Cardiac muscle cell (in vitro differentiated cells and primary cell): ENCODE measurements at places on chromosomes 3 and 15.

GRCh38 chr3:54437271-54437670 lies 314.9 kb downstream of the CACNA2D3 start:
- DNase-seq, result no peak

DNA sequence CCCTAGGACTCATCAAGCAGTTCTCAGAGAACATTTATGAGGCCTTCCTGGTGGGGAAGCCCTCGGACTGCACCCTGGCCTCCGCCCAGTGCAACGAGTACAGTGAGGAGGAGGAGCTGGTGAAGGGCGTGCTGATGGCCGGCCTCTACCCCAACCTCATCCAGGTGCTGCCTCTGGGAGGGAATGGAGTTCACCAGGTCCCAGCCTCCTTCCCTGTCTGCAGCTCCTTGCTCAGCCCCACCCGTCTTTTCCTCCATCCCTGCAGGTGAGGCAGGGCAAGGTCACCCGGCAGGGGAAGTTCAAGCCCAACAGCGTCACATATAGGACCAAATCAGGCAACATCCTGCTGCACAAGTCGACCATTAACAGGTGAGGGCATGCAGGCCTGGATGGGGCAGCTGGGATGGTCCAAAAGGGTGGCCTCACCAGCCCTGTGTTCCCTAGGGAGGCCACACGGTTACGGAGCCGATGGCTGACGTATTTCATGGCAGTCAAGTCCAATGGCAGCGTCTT lies 46.3 kb downstream of the DHX30 start:
- no peak for DNase-seq

DNA sequence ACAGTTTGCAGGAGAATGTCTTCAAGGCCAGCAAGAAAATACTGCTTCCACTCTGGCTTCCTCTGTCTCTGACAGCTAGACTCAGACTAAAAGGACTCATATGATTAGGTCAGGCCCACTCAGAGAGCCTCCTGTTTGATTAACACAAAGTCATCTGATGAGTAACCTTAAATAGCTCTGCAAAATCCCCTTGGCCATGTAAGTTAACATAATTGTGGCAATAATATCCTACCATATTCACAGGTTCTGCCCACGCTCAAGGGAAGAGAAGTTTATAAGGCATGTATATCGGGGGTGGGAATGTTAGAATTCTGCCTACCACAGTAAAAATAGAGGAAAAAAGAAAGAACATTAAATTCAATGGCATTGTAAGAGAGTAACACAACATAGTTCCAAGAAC lies 20.6 kb upstream of the HHATL start:
- DNase-seq, result no peak

GRCh38 chr15:74414603-74415338 lies 19.0 kb downstream of the SEMA7A start:
- no peak for DNase-seq

GRCh38 chr15:44519537-44519936 lies 17.4 kb upstream of the EIF3J start:
- DNase-seq, result no peak

DNA sequence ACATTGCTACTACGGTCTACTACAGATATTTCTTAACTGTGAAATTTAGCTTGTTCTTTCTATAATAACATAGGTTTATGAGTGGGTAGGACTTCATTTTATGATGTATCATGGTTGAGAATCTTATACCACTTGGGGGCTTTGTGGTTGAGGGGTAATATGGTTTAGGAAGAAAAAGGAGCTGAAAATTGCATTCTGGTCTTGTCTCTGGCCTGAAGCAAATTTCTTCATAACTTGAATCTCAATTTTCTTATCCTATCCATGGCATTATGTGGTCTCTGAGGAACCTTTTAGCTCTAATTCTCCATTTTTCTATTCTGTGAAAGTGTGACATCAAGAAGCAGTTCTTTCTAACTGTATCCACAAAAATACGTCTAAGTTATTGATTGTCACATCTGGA lies 341.0 kb downstream of the SOX2 start:
- no peak for DNase-seq

DNA sequence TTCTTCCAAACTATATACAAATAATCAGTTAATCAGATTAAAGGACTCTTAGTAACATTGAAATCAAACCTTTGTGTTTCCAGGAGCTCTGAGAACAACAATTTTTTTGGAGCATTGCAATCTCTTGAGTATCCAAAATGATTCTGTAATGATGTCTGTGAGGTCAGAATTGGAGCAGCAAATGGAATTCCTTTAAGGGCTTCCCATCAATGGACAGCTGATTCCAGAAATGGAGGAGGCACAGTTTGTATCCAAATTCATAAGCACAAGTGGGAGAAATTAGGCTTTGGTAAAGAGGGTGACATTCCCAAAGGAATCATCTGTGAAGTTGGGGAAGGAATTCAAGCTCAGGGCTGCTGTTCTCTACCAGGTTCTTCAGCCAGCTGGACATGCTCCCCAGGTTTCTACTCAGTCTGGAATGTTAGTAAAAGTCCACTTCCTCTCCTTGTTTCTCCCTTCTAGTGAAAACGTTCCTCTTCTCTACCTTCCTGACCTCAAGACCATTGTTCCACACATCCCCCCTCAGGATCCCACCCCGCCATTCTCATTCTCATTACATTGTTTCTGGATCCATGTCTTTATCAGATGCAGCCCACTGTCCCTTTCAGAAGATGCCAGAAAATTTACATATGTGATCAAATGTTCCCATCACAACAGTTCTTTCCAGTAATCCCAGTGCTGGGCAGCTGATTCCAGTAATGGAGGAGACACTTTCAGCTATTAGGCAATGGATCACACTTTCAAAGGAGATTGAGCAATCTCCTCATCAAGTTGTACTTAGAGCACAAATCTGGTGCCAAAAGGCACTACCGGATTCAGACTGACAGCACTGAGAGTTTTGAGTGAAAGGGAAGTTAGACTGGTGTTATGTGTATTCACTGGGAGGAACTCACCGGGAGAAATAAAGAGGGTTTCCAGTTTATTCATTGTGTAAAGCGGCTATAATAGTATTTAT lies 391.3 kb upstream of the TPRG1 start:
- DNase-seq, result no peak

- no peak for DNase-seq
Observed at GRCh38 chr3:13417166-13417947, 2.8 kb downstream of the NUP210 start.

- DNase-seq, result no peak
Observed at GRCh38 chr15:100705841-100706240, 103.5 kb downstream of the ASB7 start.

DNA sequence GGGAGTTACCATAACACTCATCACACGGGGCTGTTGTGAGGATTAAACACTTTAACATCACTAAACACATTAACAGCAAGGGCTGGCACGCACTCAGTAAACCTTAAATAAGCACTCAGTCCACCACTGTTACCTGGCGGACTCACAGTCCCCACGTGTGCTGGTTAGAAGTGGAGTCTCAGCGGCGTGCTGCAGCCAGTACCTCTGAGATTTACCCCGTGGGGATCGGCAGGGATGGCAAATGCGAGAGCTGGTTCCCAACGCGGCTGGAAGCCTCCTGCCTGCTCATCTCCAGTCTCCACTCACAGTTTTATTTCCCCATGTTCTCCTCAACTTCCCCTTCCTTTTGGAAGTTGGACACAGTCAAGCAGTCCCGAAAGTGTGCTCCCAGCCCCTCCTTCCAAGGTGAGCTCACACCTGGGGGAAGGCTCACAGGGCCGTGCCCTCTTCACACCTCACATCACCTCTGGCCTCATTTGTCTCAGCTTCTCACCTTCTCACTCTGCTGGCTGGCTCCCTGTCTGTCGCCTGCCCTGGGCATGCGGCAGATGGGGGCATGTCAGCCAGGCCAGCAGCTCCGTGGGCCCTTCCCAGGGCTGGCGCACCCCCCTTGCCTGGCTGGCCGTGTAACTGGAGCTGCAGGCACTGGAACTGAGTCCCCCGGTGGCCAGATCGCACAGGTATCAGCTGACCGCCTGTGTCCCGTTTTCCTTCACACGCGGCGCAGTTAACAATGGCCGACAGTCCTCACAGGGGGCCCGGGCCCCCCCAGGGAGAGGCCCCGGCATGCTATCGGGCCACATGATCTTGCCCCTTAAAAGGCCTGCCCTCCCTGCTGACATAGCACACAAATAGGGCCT lies 87.1 kb downstream of the WNT7A start:
- no peak for DNase-seq

- DNase-seq, result no peak
Observed at GRCh38 chr3:129655291-129655700, 48.8 kb upstream of the PLXND1 start.

GRCh38 chr3:24069045-24069444 lies 124.0 kb downstream of the NR1D2 start:
- no peak for DNase-seq

DNA sequence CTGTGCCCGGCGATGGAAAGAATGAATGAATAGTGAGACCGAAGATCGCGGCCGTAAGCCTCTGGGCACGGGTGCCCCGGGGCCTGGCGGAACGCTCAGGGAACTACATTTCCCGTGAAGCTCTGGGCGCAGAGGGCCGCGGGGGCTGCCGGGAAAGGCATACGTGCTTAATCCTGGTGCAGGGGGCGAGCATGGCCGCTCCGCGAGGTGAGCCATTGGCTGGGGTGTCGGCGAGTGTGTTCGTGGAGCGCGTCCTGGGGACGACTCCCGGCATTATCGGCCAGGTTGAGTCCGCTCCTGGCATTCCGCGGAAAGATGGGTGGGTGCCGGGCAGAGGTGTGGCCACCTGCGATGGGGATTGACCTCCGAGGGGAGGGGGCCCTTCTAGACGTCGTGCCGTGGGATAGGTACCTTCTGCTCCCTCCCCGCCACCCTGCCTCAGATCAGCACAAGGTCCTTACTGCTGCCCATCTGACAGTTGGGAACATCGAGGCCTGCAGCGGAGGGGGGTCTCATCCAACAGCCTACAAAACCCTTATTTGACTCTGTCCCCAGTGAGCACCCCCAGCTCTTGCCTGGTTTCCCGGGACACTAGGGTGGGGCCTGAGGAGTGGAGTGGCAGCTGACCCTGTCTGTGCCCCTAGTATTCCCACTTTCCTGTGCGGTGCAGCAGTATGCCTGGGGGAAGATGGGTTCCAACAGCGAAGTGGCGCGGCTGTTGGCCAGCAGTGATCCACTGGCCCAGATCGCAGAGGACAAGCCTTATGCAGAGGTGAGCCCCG lies at the start of gene MPI:
Gene MPI (plus strand): TSS at position 160 of the 782 bp plus-strand sequence. CDS start 32 bp downstream, at position 192.
- peak; percentile 83 for DNase-seq

DNA sequence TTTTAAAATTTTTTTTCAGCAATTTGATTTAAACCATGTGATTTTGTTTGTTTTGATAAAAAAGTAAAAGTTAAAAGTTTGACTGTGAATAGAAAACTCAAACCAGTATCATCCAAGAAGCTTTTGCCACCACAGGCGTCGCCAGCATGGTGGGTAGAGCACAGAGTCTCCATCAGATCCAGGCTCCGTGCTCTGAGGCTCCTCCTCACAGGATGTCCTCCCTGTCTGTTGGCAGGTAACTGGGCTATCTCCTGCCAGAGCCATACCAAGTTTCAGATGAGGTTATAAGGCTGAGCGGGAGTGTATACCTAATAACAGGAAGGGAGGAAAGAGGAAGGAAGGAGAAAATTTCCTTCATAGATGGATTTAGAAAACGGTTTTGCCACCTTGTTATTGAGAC lies 28.8 kb downstream of the CTDSPL start:
- no peak for DNase-seq

DNA sequence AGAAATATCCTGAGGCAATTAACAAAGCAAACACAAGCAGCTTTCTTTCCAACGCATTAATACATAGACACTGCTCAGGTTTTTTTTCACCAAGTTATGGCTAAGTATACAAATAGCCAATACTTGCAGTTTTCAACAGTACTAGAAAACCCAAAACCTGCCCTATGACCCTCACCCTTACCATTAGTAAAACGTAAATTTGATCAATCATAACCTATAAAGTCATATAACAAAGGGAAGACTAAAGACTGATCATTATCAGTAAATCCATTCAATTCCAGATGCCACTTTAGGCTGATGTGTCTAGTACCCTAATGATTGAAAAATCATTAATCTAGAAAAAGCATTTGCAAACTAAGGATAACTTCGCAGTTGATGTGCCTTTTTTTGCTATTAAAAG lies 3.2 kb downstream of the SERP1 start:
- DNase-seq, result no peak

- DNase-seq, result no peak
Observed at GRCh38 chr3:83843716-83844115, 1115.1 kb upstream of the CADM2 start.

- DNase-seq, result no peak
Observed at GRCh38 chr3:11697701-11698100, 54.0 kb upstream of the VGLL4 start.

- no peak for DNase-seq
Observed at GRCh38 chr15:60774829-60775463, 296.0 kb upstream of the ICE2 start.

DNA sequence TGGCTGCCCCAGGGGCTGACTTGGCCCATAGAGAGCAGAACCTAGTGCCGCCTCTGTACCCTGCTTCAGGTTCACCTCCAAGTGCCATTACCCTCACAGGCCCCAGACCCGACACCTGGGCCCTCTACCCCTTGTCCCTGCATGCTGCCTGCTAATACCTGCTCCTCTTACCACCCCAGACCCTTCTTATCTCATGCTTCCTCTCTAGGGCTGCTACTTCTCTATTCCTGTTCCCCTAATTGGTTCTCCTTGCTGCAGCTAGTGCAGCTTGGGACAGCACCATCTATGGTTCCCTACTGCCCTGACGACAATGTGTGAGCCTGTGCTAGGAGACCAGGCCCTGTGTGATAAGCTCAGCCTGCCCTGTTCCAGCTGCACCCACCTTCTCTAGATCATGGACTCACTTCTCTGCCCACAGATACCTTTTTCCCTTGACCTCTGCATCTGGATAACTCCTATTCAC lies 15.3 kb downstream of the HDAC11 start:
- DNase-seq, result no peak

- DNase-seq, result no peak
Observed at GRCh38 chr3:141491081-141491480, 4.3 kb downstream of the RASA2 start.

- DNase-seq, result no peak
Observed at GRCh38 chr15:74857671-74858368, 14.9 kb upstream of the ULK3 start.

GRCh38 chr15:58707397-58707796 lies 42.1 kb downstream of the ADAM10 start:
- no peak for DNase-seq

- no peak for DNase-seq
Observed at GRCh38 chr3:49124991-49125670, 4.5 kb upstream of the USP19 start.

GRCh38 chr3:56787258-56787775 lies 14.4 kb downstream of the ARHGEF3 start:
- DNase-seq, result no peak

DNA sequence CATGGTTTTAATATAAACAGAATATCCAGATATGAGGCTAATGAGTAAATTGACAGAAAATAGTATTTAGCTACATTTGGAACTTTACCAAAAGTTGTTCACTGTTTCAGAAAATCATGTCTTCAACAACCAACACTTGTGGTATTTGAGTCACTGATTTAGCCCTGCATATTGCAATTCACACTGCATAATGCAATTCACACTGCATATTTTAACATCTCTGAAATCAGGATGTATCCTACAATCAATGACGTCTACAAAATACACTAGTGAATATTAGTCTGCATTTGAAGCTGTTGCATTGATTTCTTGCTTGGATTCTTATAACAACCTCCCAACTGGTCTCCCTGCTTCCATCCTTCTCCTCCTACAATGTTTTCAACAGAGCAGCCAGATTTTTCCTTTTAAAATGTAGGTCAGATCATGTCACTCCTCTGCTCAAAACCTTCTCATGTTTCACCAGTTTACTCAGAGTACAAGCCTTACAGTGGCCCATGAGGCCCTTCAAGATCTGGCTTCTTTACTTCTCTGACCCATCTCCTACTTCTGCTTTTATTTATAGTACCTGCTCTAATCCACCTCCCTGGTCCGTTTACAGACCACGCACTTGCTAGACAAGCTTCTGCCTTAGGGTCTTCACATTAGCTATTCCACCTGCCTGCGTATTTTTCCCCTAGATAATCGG lies 11.4 kb upstream of the RAB11A start:
- no peak for DNase-seq
